ENCODE measurements at places on chromosomes 3 and 15.

- DNase-seq: no peak
Observed at GRCh38 chr3:70308760-70309159, 3.7 kb downstream of the MDFIC2 start.

- DNase-seq: no peak
Observed at GRCh38 chr3:158789592-158789991, 12.3 kb upstream of the MFSD1 start.

- no peak for DNase-seq
Observed at GRCh38 chr3:153138276-153139210, 23.5 kb upstream of the RAP2B start.

DNA sequence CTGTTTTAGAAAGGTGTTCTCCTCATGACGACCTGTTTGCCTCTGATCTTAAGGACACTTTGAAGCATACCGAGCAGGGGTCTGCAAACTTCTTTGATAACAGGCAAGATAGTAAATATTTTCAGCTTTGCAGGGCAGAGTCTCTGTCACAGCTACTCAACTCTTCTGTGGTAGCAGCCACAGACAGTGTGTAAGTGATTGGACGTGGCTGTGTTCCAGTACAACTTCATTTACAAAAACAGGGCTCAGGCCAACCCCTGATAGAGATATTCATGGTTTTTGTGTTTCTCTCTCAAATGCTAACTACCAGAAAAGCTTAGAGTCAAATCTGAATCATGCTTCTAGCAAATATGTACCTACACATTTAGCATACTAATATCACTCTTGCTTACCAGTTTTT lies 51.5 kb downstream of the TGFBR2 start:
- no peak for DNase-seq

- no peak for DNase-seq
Observed at GRCh38 chr15:74841891-74842373, 1.0 kb downstream of the ULK3 start.

GRCh38 chr3:175656461-175656860 lies 797.3 kb downstream of the NAALADL2 start:
- no peak for DNase-seq

- no peak for DNase-seq
Observed at GRCh38 chr3:29612536-29612935, 331.7 kb downstream of the RBMS3 start.

DNA sequence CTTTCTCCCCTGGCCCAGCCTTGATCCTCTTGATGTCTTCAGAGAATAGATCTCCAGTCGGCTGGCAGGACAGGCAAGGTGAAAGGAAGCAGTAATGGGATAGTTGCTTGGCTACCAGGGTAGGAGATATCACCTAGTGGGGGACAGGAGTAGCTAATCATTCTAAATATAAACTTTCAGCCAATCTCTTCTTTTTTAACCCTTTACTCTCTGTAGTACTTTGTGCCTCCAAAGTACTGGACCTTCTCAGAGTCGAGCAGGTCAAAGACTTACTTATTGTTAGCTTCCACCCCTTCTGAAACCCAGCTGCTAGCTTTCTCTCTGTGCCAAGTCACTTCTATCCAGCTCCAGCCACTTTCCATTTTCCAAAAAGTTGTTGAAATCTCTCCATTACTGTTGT lies 43.4 kb upstream of the FILIP1L start:
- DNase-seq: no peak
